Activated T-cell treated with anti-CD3 and anti-CD28 coated beads for 4 hours (primary cell): ENCODE measurements at places on chromosomes 4 and X.

GRCh38 chrX:41971346-41971745 lies 48.0 kb upstream of the CASK start:
- no peak for DNase-seq

DNA sequence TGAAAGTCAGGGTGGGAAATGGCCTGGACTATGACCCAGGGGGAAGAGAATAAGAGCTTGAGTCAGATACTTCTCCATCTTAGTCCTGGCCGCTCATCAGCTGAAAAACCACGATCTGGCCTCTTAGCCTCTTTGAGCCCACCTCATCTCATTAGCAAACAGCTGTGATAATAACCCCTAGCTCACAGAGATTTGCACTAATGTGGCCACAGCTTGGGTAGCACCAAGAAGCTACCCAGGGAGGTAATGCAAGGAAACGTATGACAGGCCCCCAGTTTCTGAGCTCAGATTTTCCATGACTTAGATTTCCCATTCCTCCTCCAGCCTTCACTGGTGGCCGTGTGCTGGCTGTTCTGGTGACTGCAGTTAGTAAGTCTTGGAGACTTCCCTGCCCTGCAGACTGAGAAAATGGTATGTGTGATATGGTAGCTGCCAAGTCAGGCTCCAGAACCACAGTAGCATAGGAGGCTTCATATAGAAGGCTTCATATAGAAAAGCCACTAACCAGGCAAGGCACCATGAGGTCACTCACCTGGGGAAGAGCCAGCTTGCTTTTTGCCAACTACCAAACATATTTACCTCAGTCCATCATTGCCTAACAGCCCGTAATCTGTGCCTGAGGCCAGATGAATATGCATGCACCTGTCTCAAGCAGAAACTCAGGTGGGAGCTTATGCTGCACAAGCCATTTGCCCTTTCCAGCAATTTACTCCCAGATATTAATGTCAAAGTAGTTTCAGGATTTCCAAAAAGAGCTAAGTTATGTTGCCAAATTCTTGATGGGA lies 51.4 kb upstream of the GABRE start:
- DNase-seq, result no peak

DNA sequence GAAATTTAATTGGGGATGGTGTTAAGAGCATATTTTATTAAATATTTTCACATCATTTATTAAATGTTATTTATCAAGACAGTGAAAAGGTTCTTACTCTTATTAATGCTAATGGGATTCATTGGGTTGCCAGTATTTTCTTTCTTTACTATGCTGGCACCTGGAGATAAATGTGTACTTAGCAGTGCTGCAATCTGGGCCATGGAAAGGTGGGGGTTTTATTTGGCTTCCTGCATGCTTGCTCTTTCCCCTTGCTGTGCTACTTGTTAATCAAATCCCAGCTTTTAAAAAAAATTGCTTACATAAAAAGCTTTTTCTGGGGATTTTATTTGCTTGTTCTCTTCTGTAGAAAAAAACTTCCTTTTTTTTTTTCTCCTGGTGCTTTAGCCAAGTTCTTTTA lies 48.3 kb downstream of the ZAR1 start:
- DNase-seq, result no peak

- no peak for DNase-seq
Observed at GRCh38 chr4:108555701-108556100, 64.7 kb upstream of the RPL34 start.

GRCh38 chr4:47672696-47673095 lies 165.2 kb downstream of the CORIN start:
- no peak for DNase-seq

DNA sequence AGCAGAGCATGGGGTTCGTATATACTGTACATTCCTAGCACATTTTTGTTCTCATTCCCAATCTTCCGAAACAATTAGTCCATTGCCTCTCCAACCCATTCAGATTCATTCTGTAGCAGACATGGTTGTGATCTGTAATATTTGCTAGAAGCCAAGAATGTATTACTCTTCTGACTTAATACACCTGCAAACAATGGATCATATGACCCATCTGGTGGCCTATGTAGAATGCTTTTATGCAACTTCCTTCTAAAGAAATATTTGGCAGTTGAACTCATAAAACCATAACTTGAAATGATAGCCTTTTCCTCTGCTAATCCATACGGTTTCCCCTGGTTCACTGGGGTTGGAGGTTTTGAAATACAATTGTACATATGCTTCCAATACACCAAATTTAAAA lies 32.8 kb upstream of the SGMS2 start:
- no peak for DNase-seq
